Stimulated activated CD8-positive, alpha-beta memory T cell treated with anti-CD3 and anti-CD28 coated beads, Interleukin-4, amount 100 ng/mL, for 4 hours (primary cell): ENCODE measurements at places on chromosomes 12 and 14.

GRCh38 chr12:116804051-116804450, 65.9 kb downstream of the RNFT2 start:
- no peak for DNase-seq

GRCh38 chr12:25472453-25472852, 80.6 kb downstream of the LMNTD1 start:
- no peak for DNase-seq

GRCh38 chr12:9698681-9699080, 29.2 kb downstream of the CLEC2D start:
- no peak for DNase-seq

- DNase-seq = no peak
These were observed 553.9 kb downstream of the VRK1 start for GRCh38 chr14:97350894-97351731.

- DNase-seq = no peak
These were observed 242.1 kb downstream of the CACNA1C start for GRCh38 chr12:2294651-2295475.
